ENCODE measurements at places on chromosomes 7 and 10. TPM values are rescaled to one million over a fixed set of nuclear protein-coding genes. Genes with fewer than 3 reads are reported as not detected.

LIPM gene
- total RNA-seq, result not detected

MRM2 gene
- total RNA-seq, result 13.4 TPM

LIPJ gene
- total RNA-seq, result not detected

NUTM2B gene
- total RNA-seq, result under 0.01 TPM

TMEM254 gene
- 6.6 TPM for total RNA-seq

EEF1AKMT2 gene
- total RNA-seq, result 22.2 TPM

RPP30 gene
- 29.8 TPM for total RNA-seq

GSTK1 gene
- 66.2 TPM for total RNA-seq

PURB gene
- 30.6 TPM for total RNA-seq

ASB10 gene
- total RNA-seq, result not detected

AGAP4 gene
- 6.4 TPM for total RNA-seq

CPXM2 gene
- 6.8 TPM for total RNA-seq

AZGP1 gene
- 0.32 TPM for total RNA-seq

PTF1A gene
- not detected for total RNA-seq

LRRC18 gene
- total RNA-seq, result not detected

LLCFC1 gene
- not detected for total RNA-seq

WDFY4 gene
- not detected for total RNA-seq

TRIM73 gene
- 0.59 TPM for total RNA-seq

RNF148 gene
- total RNA-seq, result not detected

C10orf53 gene
- total RNA-seq, result not detected

ZNF783 gene
- 9.4 TPM for total RNA-seq

CNTNAP2 gene
- 3.6 TPM for total RNA-seq

ATOH7 gene
- total RNA-seq, result not detected

UPK3BL2 gene
- 0.89 TPM for total RNA-seq

CDC14C gene
- total RNA-seq, result not detected

SAP25 gene
- not detected for total RNA-seq

TMED4 gene
- total RNA-seq, result 242 TPM

FFAR4 gene
- not detected for total RNA-seq

THNSL1 gene
- total RNA-seq, result 6.1 TPM

All from smooth muscle cell of the umbilical artery (primary cell).